Putamen (tissue), 1 donor: ENCODE measurements at places on chromosomes 12 and 14.

DNA sequence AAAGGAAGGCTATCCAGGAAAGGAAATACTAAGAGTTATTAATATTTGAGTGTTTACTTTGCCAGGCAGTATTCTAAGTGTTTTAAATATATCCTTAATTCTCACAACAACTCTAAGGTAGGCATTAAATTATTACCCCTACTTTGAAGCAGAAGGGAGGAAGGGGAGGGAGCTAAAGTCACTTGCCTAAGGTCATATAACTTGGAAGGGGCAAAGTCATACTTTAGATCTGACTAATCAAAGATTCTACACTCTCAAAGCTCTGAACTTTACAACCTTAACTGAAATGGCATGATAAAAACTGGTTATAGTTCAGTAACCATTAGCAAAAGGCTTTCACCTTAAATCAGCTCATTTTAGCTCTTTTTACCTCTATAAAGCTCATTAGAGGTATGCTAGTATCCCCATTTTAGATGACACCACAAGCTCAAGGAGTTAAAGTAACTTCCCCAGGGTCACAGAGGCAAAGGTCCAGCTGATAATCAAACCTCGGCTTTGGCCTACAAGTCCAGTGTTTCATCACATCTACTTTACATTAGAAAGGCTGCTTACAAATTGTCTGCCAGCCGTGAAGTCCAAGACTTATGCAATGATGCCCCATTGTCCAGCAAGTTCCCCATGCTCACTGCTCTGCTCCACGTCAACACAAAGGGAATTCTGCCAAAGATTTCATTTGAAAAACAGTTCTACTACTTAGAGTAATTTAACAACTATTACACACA lies 223.9 kb downstream of the MED13L start:
- peak; percentile 41 for DNase-seq

DNA sequence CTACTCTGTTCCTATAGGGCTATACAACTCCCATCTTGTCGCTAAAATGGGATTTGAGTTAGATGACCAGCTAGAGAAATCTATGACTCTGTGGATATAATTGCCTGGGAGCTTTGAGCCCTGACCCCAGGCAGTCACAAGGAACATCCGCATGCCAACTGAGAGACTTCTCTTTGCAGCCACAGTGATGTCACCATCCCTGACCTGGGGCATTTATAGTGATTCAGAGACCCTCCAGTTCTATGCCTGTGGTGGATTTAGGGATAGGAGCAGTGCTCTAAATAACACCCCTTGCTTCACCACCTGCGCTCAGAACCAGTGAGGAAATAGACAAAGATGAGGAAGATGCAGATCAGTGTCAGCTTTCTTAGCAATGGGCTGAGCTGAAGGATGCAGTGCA lies 86.2 kb downstream of the RIN3 start:
- DNase-seq: no peak

DNA sequence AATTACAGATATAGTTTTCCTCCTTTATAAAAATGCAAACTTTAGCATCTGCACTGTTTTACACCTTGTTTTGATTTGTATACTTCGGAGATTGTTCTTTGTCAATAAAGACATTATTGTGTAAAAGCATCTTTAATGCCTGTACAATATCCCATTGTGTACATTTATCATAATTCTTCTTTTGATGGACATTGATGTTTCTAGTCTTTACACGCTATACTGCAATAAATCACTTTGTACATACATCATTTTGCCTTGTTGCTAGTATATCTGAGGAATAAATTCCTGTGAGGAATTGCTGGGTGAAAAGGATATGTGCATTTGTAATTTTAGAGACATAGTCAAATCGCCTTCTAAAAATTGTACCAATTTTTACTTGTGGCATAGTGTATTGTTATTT lies 30.4 kb downstream of the WDR20 start:
- no peak for DNase-seq

DNA sequence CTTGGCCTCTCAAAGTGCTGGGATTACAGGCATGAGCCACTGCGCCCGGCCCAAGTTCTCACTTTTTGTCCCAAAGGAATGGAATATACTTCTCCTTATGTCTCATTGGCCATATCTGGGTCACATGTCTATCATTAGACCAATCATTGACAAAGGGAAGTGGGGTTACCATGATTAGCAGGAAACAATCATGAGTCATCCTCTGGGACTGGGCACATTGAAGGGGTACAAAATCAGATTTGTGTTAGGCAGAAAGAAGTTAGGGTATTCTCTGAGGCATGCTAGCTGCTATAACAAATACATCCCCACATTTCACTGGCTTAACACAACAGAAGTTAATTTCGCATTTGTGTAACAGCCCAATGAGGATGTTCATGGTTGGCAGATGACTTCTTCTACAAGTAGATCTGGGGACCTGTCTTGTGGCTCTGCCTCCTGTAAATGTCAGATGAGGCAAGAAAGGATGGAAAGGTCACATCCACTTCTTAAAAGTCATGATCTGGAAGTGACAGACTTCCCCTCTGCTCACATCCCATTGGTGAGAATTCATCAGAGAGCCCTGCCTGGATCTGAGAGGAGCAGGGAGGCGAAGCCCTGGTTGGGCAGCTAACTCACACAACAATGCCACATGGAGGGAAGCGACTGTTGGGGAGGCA lies 3.1 kb downstream of the CCDC63 start:
- no peak for DNase-seq

DNA sequence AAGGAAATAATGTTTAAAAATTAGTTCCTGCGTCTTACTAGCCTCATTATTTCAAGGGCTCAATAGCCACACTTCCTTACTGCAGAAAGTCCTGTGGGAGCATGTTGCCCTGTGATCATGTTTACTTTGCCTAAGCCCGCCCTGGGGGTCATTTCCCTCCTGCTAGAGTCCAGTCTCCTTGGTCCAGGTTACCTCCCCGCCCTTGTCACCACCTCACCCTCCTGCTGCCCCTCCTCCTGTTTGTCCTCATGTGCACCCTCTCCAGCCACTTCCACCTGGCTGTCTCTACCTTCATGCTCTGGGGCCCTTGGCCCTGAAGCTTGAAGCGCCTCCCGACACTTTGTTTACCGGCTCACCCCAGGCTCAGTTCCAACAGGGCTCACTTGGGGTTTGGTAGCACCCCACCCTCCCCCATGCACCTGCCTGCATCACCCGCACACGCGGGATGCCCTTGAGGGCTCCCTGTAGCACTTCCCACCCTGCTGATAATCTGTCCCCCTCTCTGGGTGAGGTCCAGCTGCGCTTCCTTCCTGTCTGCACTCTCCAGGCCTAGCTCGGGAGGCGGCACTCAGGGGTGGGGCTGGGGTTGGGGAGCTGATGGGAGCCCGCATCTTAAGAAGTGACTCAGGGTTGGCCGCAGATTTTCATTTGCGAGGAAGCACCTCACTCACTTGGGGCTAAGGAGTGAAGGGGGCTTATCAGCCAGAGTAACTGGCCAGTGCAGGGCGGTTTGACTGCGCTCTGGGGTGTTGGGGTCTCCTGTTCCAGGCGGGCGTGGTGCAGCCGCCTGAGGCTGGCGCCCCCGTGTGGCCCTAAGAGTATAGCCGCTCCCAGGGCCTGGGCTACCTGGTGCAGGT lies 40.1 kb downstream of the SMIM41 start:
- no peak for DNase-seq

GRCh38 chr12:102426599-102427542 lies 53.5 kb downstream of the IGF1 start:
- no peak for DNase-seq

DNA sequence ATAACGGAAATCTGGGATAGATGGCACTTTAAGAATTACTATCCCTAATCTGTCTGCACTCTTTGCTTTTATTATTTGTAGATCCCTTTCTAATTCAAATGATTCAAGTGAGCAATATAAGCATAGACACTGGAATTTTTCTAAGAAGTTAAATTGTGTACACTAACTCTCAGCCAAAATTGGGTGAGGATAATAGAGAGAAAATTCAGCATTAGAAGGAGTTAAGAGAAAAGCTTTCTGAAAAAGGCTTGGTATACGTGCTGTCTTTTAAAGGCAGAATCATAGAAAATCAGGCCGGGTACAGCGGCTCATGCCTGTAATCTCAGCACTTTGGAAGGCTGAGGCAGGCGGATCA lies 57.1 kb upstream of the CRACR2A start:
- no peak for DNase-seq

DNA sequence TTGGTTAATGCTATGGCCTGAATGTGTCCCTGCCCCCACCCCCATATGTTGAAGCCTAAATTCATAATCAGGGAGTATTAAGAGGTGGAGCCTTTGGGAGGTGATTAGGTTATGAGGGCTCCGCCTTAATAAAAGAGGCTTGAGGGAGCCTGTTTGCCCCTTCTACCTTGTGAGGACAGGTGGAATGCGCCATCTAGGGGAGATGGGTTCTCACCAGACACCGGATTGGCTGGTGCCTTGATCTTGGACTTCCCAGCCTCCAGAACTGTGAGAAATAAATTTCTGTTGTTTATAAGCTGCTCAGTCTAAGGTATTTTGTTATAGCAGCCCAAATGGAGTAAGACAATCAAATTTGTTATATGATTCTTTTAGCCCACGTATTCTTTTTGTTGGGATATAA lies 148.3 kb downstream of the PTCSC3 start:
- no peak for DNase-seq

GRCh38 chr12:12611512-12612306 lies at the start of gene CREBL2:
Gene CREBL2 (plus strand): TSS chr12:12611876. CDS start chr12:12612173, 297 bp downstream.
- DNase-seq: peak; percentile 96

DNA sequence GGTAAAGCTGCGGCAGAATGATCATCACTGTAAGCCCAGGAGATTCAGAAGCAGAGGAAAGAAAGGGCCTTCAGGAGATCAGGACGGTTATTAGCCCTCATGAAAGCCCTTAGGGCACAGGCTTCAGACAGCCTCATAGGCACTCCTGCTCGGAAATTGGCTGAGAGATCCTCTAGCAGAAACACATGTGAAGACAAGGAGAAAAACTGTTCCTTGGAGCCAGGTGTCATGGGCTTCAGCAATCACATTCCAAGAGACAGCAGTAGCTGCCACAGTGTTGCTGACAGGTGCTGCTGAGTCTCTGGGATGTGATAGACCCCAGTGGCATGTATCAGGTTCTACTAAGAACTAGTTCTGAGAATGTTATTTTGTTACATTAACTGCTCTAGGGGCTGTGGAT lies 88.8 kb upstream of the DYRK2 start:
- DNase-seq: no peak

DNA sequence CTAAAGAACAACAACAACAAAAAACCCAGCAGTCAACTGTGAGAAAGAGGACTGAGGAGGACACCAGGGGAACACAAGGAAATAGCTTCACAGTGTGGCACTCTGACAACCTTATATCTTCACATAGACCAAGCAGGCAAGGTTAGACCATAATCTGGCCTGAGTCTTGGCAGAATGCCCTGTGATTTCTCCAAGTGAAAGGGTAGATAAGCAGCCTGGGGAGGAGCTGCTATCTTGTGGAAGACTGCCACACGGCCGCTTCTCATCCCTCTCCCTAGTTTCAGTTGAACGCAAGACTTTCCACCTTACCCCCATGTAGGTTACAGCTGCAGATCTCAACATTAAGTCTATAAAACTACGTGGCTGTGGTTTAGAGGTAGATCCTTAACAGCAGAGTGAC lies 3.7 kb downstream of the SLC25A21 start:
- DNase-seq: no peak

DNA sequence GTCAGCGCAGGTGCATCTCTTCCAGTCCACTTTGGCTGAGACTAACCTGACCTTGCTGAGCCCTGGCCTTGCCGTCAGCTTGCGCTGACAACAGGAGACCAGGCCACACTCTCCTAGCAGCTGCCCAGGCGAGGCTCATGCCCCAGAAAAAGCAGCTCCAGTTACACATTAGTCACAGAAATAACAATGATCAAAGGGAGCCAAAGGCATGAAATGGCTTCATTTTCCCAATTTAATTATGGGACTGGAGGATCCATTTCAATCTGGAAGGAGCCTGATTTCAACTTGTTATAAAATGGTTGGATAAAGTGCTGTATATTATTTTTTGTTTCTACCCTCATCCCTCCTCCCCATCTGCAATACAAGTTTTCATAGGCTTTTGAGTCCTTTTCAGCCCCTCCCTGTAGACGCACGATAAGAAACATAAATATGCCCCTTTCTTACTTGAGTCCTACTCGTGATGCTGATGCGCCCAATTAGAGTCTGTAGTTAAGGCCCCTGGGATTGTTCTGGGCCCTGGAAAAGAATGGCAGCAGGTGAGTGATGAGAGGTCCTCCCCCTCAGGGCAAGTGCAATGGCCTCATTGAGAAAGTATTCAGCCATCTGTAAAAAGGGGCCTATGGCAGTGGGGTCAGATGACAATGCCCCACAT lies 376.0 kb downstream of the C12orf75 start:
- DNase-seq: no peak

DNA sequence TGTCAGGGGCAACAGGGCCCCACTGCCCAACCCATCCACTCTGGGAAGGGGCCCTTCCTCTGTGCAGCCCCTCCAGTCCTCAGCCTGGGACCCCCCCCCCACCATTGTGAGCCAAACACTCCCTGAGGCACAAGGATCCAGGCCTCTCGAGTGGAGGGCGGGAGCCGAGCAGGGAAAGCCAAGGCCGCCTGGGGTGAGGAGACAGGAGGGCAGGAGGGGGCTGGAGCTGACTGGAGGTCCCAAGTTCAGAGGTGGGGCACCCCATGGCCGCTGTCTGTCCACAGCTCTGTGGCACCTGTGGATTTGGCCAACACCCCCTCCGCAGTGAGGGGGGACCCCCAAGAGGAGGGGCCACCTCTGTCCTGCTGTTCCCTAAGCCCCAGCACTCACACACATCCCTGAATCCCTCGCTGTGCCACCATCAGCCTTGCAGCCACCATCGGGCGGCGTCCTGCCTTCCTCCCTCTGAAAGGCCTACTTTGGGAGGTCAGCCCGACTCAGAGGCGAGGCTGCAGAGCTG lies 25.4 kb upstream of the C14orf180 start:
- no peak for DNase-seq
